Astrocyte of the cerebellum (primary cell): ENCODE measurements at places on chromosomes 7 and 10.

- DNase-seq: no peak
These were observed 607.1 kb upstream of the FOXK1 start for GRCh38 chr7:4074994-4075393.

GRCh38 chr10:44020322-44021111 lies 364.4 kb downstream of the CXCL12 start:
- DNase-seq: no peak

DNA sequence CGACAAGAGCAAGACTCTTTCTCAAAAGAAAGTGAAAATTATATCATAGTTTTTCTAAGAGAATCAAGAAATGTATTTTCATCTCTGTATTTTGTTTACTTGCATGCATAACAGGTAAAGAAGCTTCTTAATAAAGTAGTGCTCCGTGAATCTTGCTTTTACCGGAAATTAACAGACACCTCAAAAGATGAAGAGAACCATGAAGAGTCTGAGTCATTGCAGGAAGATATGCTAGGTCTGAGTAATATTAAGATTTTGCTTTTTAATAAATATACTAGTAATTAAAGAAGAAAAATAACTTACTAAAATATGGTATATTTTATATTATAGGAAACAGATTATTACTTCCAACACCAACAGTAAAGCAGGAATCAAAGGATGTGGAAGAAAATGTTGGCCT lies 39.5 kb upstream of the STOX1 start:
- DNase-seq: no peak

DNA sequence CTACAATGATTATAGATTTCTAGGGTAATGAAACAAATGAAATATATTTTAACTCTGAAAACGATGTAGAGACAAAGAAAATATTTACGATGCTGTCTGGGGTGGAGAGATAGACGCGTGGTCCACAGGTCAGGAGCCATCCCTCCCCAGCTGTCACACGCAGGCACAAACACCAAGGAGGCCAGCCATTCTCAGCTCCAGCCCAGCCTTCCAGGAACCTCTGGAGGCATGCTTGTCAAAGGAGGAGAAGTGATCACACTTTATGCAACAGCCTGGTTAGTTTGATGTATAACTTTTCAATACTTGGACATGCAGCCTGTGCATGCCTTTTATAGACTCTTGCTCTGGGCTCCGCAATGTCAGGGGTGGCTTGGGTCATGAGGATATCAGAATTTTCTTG lies 391.5 kb upstream of the MGMT start:
- DNase-seq: no peak

DNA sequence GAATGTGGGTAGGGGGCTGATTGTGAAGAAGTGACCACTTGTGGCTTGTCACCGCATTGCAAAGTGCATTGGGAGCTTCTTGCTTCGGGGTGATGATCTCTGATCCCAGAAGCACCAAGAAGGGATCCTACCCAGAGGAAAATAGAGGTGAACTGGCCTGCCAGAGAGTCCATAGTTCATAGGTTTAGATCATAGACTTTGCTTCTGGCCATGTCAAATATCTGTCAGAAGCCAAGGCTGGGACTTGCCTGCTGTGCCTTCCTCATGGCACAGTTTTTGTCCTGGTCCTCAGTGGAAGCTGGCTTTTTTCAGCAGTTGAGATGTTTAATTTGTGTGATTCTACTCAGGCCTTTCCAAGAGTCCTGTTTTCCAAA lies 1.1 kb downstream of the ZSWIM8 start:
- no peak for DNase-seq

DNA sequence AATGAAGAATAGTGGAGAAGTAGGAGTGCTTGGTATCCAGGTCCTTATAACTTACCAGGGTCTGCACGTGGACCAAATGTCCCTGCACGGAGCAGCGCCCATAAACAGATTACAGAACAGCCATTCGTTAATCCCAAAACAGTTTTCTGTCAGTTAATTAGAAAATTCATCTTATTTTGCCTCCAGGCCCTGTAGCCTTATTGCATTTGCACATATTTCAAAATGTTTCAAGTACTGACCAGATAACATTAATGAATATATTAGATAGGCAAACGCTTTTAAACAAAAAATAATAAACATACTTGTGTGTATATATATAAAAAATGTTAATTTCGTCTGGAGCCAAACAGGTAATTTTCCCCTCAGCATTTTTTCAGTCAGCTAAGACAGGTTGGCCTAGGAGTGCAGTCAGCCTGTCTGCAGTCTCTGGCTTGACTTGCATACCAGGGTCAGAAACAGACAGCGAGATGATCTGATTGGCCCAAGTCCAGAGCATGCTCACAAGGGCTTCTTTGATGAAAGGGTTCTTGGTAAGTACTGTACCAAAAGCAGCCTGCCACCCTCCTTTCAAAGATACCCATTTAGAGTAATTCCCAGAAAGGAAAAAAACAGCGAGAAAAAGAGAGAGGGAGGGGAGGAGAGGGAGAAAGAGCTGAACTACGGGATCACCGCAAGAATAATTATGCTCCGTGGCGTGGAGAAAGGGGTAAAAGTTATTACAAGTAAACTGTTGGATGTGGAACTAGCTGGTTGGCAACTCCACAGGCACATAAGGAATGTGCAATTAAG lies 194.4 kb upstream of the TCF7L2 start:
- no peak for DNase-seq

GRCh38 chr10:119286983-119287633 lies 79.7 kb downstream of the GRK5 start:
- DNase-seq: no peak

- DNase-seq: no peak
These were observed 9.4 kb upstream of the INPP5A start for GRCh38 chr10:132528064-132528691.
